Aortic smooth muscle cell (primary cell): ENCODE measurements at places on chromosomes 4 and X. TPM values are rescaled to one million over a fixed set of nuclear protein-coding genes. Genes with fewer than 3 reads are reported as not detected.

The HDAC6 gene
- 21.7 and 28.1 TPM in 2 replicates for total RNA-seq

The FGFR3 gene
- 0.31 and 0.92 TPM in 2 replicates for total RNA-seq

The GATA1 gene
- not detected in 2 replicates for total RNA-seq

The MND1 gene
- total RNA-seq = 5.1 and 6.9 TPM in 2 replicates

The CITED1 gene
- 0.13 TPM in 1 of 2 replicates, not detected in the other for total RNA-seq

The MAGED4 gene
- 0.92 and 2.0 TPM in 2 replicates for total RNA-seq

The HTT-AS gene
- not detected in 2 replicates for total RNA-seq

The FSTL5 gene
- not detected in 2 replicates for total RNA-seq

The KLHL13 gene
- 14.1 and 37.9 TPM in 2 replicates for total RNA-seq

The HTR2C gene
- not detected in 2 replicates for total RNA-seq

The SSX4 gene
- not detected in 2 replicates for total RNA-seq

The ADRA2C gene
- total RNA-seq = 0.06 and 0.66 TPM in 2 replicates

The CDS1 gene
- 0.13 and 0.25 TPM in 2 replicates for total RNA-seq

The CNOT6L gene
- total RNA-seq = 11.6 and 13.1 TPM in 2 replicates

The TMEM47 gene
- 115 and 148 TPM in 2 replicates for total RNA-seq

The MAGEC2 gene
- total RNA-seq = not detected in 2 replicates

The ZRSR2 gene
- total RNA-seq = 4.4 and 4.8 TPM in 2 replicates

The TDO2 gene
- total RNA-seq = 0.53 and 0.56 TPM in 2 replicates

The DTHD1 gene
- total RNA-seq = not detected in 2 replicates

The MGAT4D gene
- total RNA-seq = not detected in 2 replicates

The FOXR2 gene
- not detected in 2 replicates for total RNA-seq

The RRAGB gene
- 41.7 and 50.3 TPM in 2 replicates for total RNA-seq

The SPANXB1 gene
- total RNA-seq = not detected in 2 replicates

The SLC25A31 gene
- not detected in 2 replicates for total RNA-seq

The ITGB1BP2 gene
- total RNA-seq = 13.7 and 24.3 TPM in 2 replicates
